ENCODE measurements at places on chromosomes 5 and 9.

DNA sequence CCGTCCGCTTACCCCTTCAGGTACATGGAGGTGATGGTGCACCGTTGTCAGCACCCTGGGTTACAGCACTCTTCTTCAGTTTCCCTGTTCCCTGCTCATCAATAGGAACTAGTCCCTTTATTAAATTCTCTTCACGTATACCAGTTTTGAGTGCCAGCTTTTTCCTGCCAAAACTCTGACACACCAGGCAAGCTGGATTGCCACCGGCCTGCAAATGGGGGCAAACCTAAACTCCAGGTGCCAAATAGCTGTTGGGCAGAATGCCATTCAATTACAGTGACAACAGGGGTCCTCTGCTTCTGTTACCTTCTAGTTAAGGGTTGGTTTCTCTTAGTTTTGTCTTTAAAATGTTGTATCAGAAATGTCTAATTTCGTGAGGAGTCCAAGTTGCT, 400.4 kb downstream of the OSTF1 start:
- DNase-seq = no peak

GRCh38 chr5:171307789-171308452, 1.1 kb upstream of the TLX3 start:
- no peak for DNase-seq

- peak; percentile 32 for DNase-seq
These were observed 54.1 kb upstream of the CDKN2AIPNL start for GRCh38 chr5:134465816-134466240.

DNA sequence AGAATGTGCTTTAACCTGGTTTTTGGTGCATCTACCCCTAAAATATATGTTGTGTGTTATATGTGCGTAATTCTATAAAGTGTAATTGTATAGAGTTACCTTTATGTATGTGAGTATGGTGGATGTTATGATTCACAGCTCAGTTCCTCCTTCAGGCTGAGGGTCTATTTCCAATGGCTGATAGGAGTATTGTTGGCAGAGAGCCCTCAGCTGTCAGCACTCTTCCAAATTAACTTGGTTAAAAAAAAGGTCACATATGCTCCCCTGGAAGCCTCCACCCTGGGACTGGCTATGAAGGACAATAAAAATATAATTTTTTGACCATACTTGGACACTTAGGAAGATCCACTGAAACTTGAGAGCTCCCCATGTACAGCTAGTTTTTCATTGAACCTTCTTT, 250.4 kb upstream of the CDH12 start:
- DNase-seq = no peak

DNA sequence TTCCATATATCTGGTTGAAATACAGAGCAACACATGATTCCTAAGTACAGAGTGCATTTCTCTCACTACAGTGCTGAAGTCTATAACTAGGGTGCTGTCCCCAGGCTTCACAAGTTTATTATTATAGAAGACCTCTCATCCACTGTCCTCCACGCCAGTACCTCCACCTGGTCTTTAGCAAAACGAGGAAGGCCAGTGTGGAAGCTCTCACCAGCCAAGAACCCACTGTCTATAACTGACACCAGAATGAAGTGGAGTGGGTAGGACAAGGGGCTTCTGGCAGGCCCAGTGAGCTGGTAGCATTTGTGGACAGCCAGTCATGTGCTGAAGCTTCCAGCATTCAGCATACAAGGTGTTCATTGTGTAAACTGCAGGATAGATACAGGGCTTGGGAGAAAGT, 430.7 kb downstream of the GADD45G start:
- DNase-seq = no peak

DNA sequence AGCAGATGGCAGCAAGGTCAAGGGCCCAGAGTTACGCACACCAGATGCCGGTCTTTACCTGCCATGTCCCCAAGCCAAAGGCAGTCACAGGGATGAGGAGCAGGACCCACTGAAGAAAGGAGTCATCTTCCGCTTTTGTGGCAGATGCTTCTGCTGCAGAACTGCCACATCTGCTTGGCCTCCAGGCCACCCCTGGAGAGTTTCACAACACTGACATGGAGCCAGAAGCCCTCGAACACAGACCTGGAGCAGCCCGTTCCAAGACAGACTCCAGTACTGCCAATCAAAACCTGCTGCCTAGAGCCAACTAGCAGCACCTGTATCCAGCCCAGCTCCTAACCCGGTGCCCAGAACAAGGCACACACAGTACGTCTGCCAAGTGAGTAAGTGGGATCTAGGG, 1.5 kb downstream of the SURF1 start:
- no peak for DNase-seq

DNA sequence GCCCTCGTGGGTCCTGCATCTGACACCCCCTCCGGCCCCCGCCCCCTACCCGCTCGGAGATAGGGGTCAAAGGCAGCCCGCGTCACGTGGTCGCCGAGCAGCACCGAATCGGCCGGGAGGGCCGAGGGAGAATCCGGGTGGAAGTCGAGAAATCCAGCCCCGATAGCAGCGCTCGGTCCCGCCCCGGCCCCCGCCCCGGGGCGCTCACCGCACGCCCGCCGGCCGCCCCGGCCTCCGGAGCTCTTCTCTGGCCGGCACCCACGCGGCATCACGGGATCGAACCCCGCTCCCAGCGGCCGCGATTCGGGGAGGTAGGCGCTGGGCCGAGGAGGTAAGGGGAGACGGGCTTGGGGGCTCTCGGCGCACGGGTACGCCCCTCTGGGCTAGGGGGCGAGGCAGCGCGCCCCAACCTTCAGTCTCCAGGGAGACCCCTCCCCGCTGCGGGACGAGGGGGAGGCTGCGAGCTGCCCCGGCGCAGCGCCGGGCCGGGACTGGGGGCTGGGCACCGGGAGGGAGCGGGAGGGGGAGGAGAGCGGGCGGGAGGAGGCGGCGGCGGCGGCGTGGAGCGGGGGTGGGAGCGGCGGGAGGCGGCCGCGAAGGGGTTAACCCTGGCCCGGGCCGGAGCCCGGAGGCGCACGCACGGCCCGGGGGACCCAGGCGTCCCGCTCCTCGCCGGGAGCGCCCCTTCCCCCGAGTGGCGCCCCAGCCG, 22.1 kb upstream of the NDST1 start:
- DNase-seq = peak; percentile 5

GRCh38 chr9:103625161-103625804, 468.8 kb upstream of the SMC2 start:
- no peak for DNase-seq

DNA sequence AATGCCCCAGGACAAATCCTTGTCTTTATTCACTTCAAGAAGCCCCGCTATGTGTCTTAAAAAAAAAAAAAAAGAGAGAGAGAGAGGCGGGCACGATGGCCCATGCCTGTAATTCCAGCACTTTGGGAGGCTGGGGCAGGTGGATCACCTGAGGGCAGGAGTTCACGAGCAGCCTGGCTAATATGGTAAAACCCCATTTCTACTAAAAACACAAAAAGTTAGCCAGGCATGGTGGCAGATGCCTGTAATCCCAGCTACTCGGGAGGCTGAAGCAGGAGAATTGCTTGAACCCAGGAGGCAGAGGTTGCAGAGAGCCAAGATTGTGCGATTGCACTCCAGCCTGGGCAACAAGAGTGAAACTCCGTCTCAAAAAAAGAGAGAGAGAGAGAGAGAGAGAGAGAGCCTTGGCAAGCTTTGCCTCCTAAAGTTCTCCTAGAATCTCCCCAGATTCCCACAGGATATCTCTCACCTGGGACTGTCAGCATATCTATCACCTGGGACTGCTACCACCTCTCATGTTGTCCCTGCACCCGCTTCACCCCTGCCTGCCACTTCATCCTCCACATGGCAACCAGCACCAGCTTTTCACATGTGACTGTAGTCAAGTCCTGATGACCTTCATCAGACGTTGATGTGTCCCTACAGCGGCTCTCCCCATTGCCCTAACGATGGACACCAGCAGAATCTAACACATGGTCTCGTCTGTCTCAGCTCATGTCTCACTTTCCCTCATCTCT, 5.8 kb downstream of the ITK start:
- no peak for DNase-seq

GRCh38 chr5:1681955-1682354, 117.7 kb downstream of the MRPL36 start:
- no peak for DNase-seq

GRCh38 chr9:134253606-134254205, 72.5 kb upstream of the RXRA start:
- DNase-seq = no peak

GRCh38 chr5:150045549-150045948, 40.8 kb downstream of the CSF1R start:
- no peak for DNase-seq

- DNase-seq = no peak
These were observed 14.8 kb downstream of the MVB12B start for GRCh38 chr9:126341426-126341825.

DNA sequence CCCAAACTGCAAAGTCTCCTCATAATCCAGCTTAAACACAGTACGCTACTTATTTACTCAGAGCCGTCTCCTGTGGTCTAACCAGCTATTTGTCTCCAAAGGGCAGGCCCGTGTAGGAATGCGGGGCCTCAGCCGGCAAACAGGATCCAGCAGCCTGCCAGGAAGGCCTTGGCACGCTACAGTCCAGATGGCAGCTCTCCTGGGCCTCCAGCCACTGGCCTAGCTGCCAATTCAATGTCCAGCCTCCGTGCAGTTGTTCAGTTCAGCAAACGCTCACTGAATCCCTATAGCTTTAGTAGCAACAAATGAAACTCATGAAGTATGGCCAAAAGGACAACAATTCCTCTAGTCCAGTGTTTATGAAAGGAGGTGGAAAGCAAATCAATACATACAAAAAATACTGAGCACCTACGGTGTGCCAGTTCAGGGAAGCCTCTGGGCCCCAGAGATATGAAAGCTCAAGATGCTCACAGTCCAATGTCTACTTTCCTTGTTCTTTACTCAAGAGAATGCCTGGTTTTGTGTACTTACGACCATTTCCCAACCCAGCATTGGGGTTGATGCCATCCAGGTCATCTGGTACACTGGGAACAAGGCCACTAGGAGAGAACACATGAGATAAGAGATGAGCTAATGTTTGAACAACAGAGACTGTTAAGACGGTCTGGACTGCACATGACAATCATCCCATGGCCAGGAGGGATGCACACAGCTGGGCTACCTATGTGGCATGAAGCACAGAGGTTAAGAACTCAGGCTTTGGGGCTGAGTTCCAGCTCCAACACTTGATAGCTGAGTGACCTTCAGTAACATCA, 8.3 kb downstream of the CDK5RAP2 start:
- no peak for DNase-seq

DNA sequence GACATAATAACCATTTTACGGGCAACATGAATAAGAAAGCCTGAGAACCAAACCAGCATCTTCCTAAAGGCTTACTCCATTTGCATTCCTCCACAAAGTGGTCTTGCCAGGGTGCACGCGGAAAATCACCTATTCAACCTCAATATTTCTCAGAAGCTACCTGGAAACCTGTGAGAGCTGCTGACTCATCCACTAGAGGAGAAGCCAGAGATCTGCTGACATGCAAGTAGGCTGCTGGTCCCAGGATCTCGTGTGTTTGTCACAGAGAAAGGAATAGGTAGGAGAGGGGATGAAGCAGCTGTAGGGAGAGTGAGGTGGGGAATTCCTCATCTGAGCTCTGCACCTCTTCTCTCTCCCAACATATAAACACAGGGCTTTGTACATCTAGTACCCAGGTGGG, 138.1 kb downstream of the ADAMTS12 start:
- no peak for DNase-seq

- DNase-seq = no peak
These were observed 99.8 kb upstream of the SSBP2 start for GRCh38 chr5:81850501-81851357.

DNA sequence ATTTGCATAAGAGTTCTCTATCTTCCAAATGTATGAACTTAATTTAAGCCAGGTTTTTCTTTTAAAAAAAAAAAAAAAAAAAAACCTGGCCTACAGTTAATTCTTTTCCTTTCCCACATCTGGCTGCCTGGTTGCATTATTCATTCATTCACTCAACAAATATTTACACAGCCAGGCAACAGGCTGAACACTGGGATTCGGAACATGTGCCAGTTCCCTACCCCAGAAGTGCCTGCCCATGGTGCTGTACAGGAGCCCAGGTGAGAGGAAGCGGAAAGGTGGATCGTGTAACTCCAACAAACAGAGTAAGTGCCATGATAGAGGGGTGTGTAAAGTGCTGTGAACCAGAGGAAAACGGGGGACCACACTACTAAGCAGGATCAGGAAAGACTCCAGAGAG, 93.6 kb downstream of the CDK5RAP2 start:
- no peak for DNase-seq

GRCh38 chr5:88688984-88689667, 193.9 kb downstream of the MEF2C start:
- no peak for DNase-seq

GRCh38 chr5:170736966-170737365, 46.6 kb upstream of the GABRP start:
- no peak for DNase-seq

GRCh38 chr9:73741316-73741715, 589.7 kb downstream of the ANXA1 start:
- DNase-seq = no peak

GRCh38 chr5:87132696-87133095, 135.0 kb upstream of the RASA1 start:
- no peak for DNase-seq

DNA sequence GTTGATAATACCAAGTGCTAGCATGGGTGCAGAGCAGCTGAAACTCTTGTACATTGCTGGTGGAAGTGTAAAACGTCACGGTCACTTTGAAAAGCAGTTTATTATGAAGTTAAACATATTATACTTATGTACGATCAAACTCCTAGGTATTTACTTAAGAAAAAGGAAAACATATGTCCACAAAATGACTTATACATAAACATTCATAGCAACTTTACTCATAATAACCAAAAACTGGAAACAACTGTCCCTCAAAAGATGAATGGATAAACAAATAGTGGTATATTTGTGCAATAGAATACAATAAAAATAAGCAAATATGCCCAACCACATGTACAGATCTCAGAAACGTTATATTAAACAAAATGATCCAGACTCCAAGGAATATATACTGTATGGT, 92.3 kb upstream of the TRIO start:
- DNase-seq = no peak

- DNase-seq = no peak
These were observed 52.8 kb upstream of the RPL26L1 start for GRCh38 chr5:172906436-172906835.

GRCh38 chr5:1037123-1037670, 28.6 kb downstream of the NKD2 start:
- DNase-seq = no peak

- DNase-seq = no peak
These were observed 218.9 kb downstream of the EPB41L4A start for GRCh38 chr5:112200131-112200530.

GRCh38 chr5:89297066-89297465, 414.1 kb upstream of the MEF2C start:
- no peak for DNase-seq

GRCh38 chr5:68214482-68215207, 911 bp upstream of the PIK3R1 start:
- no peak for DNase-seq

DNA sequence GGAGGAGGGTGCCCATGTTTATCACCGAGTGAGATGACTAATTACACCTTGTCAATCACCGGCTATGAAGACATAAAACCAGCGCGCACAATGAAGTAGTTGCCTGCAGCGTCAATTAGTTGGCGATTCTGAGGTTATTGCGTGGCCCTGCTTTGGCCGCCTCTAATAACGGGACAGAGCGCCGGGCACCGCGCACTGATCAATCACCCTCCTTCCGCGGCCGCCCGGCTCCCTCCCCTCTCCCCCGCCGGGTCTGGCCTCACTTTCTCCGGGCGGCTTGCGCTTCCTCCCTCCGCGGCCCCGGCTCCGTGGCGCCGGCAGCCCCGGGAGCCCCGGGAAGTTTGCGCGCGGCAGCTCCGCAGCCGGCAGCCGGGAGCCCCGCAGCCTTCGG, 3.3 kb upstream of the LHX2 start:
- no peak for DNase-seq
